ENCODE measurements at places on chromosomes 3 and 15.

DNA sequence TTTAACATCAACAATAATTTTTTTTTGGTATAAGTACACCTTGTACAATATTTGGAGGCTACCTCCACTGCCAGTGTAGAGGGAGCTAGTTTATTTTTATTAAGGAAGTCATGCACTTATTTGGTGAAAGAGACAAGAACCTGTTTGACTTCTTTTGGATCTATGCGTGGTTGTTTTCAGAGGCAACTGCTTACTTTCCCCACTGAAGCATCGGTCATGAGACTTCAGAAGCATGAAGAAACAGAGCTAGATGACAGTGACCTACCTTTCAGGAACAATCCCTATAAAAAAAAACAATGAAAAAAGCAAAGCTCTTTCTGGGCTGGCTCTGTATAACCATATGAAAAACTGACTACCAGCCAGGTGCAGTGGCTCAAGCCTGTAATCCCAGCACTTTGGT, 20.0 kb upstream of the ZNF148 start:
- DNase-seq = no peak

- peak; percentile 58 for DNase-seq
Measured at GRCh38 chr3:56624725-56625124, 58.3 kb downstream of the TASOR start.

GRCh38 chr15:80618685-80619400, 76.3 kb upstream of the ABHD17C start:
- peak; percentile 39 for DNase-seq

GRCh38 chr15:85872125-85872524, 77.4 kb upstream of the KLHL25 start:
- no peak for DNase-seq

GRCh38 chr3:45632956-45633355, 38.4 kb downstream of the LIMD1 start:
- DNase-seq = no peak

DNA sequence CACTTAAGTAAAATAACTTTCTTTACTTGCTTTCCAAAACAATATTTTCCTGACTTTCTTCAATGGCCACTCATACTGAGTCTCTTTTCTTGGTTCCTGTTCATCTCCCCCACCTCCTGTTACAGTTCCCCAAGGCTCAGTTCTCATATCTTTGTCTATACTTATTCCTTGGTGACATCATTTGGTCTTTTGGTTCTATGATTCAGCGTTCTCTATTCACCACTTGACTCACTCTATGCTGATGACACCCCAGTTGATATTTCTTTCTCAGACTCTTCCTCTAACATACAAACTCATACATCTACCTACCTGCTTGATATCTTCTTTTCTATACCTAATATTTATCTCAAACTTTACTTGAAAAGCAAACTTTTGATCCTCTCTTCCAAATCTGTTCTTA, 85.0 kb upstream of the P3H2 start:
- DNase-seq = peak; percentile 57

DNA sequence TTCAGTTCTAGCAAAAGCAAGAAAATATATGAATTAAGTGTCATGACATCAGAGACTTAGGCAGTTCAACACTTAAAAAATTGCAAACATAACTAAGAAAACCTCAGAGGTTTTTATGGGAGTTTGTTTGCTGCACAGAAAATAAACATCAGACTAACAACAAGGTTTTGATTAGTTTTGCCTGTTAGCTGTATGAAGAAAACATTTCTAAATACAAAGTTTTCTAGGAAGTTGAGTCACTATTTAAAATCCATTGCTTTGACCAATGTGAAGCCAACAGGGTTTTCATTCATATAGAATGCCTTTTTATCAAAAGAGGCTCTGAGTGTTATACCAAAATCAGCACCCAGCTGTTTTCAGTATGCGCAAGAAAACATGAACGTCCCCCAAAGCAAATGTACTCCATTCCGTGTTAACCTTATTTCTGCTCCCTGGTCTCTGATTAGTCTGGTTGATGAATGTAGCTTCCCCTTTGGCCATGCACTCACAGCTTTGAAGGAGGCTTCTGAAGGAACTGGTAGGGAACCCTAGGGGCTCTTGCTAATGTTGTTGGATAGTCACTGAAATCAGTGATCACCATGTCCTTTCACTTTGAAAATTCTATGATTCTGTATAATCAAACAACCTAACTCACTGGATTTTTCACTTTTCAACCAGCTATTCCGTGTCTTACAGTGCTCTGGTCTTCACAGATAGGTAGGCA, 89.6 kb upstream of the TSEN2 start:
- no peak for DNase-seq

DNA sequence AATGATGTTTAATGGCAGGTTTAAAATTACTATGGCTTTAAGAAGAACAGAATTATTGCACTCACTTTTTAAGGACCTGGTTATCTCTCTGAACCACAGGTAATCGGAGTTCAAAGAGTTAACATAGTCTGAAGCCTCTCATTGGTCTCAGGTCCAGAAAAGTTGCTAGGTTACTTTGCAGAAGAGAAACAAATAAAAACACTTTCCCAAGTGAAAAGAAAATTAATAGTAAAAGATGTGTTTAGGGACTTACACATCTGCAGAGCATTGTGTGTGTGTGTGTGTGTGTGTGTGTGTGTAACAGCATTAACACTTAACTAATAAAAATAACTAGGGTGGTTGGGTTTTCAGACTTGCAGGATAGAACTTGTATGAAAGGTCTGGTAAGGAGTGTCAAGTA, 1.0 kb downstream of the MASP1 start:
- DNase-seq = no peak

- DNase-seq = no peak
Measured at GRCh38 chr3:77800893-77801292, 761.0 kb downstream of the ROBO2 start.

GRCh38 chr3:39327746-39328349, 1.7 kb upstream of the CCR8 start:
- DNase-seq = no peak

DNA sequence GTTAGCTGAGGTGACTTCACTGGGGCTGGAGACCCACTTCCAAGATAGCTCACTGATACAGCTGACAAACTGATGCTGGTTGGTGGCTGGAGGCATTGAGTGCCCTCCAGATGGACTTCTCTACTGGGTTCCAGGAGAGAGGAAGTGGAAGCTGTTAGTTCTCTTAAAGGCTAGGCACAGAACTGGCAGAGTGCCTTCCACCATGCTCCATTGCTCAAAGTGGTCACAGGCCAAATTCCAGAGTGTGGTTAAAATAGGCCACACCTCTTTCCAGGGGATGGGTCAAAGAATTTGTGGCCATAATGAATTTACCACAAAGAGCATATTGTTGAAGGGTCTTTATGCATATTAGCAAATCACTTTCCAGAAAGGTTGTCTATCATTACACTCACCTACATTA, 74.2 kb downstream of the NMD3 start:
- no peak for DNase-seq

DNA sequence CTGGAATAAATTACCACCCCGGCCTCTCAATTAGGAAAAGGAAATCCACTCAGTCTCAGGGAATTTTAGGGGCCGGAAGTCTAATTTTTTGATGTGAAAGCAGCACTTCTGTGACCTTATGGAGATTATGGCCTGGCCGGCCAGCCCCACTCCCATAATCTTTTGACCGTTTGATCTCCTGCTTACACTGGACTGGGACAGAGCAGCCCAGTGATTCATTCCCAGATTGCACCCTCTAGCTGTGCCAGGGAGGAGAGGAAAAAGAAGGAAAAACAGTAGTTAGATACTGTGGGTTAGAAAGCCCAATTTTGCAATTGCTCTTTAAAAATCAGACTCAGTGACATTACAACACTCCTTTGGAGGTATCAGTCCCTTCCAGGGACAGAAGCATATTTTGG, 32.4 kb downstream of the GJD2 start:
- peak; percentile 71 for DNase-seq

DNA sequence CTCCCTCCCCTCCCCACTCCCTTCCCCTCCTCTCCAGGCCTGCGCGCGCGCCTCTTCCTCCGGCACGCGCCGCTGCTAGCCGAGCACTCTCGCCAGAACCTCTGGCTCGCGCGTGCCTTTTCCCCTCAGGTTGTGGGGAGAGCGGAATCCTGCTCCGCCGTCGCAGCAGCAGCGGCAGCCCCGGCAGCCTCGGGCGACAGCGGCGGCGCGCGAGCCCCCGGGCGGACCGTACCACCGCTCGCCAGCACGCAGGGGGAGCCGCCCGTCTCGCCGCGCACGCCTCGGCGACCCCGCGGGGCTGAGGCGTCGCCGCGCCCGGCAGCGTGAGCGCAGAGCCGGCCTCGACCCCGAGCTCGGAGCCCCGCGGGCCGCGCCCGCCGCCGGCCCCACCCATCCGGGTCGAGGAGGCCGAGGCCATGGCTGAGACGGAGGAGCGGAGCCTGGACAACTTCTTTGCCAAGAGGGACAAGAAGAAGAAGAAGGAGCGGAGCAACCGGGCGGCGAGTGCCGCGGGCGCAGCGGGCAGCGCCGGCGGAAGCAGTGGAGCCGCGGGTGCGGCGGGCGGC, at the start of gene CDV3:
TSS of gene CDV3 (plus strand) at position 58 of the 566 bp plus-strand sequence. CDS start at position 417, 359 bp downstream.
- DNase-seq = no peak

DNA sequence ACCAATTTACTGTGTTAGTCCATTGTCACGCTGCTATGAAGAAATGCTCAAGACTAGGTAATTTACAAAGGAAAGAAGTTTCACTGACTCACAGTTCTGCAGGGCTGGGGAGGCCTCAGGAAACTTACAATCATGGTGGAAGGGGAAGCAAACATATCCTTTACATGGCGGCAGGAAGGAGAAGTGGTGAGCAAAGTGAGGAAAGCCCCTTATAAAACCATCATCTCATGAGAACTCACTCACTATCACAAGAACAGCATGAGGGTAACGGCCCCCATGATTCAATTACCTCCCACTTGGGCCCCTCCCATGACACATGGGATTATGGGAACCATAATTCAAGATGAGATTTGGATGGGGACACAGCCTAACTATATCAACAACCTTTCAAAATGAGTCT, 20.2 kb downstream of the USF3 start:
- no peak for DNase-seq

DNA sequence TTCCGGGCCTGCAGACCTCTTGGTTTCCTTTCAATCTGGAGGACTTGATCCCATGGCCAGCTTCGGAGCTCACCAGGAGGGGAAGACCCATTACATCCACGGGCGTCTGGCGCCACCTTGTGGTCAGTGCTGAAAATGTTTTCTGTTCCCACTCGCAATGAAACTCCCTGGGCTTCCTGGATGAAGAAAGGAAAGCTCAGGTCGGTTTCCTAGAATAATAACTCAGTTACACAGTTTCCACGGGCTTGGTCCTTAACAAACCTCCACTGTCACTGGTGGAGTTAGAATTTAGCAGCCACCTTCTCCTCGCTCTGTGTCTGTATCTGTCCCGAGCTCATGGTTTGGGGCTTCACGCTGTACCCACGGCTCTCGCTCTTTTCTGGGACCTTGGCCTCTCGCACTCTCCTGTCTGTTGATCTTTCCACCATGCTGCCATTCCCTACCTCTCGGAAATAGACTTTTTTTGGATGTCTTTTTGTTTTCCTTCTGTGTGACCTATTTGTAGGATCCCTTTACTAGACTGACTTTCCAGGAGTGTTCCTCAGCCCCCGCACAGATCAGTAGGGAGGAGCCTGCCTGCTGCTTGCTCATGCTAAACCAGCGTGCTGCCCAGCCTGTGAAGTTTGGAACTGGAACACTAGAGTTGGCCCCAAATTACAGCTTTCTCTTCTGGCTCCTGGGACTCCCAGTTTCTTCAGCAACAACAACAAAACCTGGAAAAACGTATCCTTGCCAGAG, 56.3 kb downstream of the IL20RB start:
- DNase-seq = peak; percentile 92

DNA sequence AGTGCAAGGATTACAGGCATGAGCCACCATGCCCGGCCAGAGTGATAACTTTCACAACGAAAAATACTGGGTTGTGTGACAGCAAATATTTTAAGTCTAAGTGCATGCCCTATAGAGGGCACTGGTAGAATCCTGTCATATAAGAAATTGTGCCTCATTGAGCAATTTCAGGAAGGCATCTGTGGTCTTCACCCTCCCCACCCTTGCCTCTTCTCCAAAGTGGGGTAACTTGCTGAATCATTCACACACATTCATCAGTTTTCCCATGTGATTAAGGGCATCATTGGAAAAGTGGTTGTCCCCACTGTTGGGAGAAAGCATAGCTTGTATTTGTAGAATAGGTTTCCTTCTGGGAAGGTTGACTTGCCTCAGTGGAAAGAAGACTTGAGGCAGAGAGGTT, 9.2 kb downstream of the MITF start:
- no peak for DNase-seq

DNA sequence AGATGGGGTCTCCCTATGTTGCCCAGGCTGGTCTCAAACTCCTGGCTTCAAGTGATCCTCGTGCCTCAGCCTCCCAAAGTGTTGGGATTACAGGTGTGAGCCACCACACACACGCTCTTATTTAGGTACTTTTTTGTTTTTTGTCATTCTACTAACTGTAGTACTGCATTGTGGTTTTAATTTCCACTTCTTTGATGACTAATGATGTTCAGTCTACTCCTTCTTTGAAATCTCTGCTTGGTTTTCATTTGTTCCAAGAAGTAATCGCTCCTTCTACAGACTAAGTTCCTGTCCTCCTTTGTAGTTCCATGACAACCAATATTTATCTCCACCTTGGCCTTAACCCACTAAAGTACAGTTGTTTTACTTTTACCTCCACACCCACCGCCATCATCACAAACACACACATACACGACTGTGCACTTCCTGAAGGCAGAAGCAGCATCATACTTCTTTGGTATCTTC, 529 bp upstream of the DLEC1 start:
- no peak for DNase-seq

- DNase-seq = no peak
Measured at GRCh38 chr3:46479021-46479420, 14.3 kb upstream of the LTF start.

- DNase-seq = peak; percentile 95
Measured at GRCh38 chr3:18098960-18099587, 326.1 kb downstream of the SATB1 start.

- DNase-seq = no peak
Measured at GRCh38 chr3:141933421-141934300, 57.2 kb downstream of the ATP1B3 start.

DNA sequence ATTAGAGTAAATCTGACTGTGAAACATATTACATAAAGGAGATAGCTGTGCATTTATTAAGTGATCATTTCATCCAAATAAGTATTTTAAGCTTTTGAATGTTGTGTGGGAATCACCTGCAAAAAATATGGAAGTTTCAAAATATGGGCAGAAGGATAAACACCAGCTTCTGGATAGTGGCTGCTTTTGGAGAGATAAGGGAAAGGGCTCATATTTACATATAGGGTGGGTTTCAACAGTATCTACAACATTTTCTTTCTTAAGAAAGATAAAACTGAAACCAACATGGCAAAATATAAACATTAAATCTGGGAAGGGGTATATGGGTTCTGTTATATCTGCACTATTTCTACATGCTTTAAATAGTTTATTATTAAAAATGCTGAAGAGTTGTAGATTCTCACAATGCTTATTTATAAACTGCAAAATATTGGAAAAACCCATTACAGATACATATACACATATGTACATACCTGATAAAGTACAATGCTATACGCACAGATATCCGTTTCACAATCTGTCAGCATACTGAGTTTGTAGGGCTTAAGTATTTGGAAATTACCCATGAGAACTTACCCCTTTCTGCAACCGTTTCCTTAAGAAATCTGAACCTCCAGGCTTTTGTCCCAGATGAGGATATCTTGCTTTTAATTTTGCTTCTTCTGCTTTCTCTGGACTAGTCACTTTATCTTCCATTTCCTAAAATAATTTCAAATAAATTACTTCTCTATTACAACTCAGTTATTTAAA, 12.1 kb downstream of the ARPP19 start:
- no peak for DNase-seq

All from AG08395 (cell line).